ENCODE measurements at places on chromosomes 1 and 21.

DNA sequence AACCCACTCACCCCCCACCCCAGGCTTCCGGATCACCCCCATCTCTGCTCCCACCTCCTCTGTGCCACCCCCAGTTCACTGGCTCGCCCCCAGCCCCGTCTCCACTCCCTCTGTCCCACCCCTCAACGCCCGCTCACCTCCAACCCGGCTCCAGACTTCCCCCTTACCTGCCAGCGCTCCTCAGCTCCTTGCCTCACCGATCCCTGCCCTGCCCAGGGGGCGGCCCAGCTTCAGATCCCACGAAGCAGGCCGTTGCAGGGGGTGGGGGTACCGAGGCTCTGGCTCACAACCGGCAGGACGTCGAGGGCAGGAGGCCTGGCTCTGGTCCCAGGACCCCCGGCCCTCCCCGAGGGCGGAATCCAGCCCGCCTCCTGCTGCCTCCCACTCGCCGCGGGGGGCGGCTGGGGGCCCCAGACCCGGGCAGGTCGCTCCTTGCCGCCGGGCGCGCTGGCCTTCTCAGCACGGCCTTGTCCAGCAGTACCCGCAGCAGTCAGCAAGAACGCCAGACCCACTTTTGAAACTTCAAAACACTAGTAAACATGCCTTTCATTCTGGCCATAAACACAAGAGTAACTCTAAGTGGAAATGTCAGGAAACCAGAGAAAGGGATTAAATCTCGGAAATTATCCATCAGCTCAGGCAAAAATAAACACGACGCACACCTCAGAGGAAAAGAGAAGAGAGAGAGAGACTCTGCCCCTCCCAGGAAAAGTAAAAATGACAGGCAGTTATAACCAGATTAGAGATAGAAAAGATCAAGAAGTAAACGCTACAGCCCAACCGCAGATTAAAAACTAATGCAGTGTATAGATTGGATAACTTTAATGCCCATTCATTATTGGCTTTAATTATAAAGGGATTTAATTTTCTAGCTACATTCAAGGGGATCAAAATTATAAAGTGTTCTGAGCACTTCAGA lies 1.0 kb upstream of the FAM89A start:
- DNase-seq, result no peak

DNA sequence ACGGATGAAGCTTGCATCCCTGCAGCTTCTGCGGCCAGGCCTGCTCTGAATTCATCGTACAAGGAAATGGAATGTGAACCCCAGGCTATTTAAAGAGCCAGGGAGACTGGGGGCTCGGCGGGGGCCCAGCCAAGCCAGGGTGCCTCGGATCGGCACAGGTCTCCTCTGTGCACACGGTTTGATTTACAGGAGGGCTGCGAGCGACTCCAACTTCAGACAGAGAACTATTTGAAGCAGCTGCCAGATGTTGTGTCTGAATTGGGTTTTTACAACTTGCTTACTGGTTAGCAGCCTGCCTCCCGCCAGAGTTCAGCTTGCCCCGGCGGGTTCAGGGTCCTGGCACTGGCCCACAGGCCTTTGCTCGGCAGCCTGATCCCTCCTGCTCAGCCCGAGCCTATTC lies 83.2 kb downstream of the SPSB1 start:
- DNase-seq, result no peak

DNA sequence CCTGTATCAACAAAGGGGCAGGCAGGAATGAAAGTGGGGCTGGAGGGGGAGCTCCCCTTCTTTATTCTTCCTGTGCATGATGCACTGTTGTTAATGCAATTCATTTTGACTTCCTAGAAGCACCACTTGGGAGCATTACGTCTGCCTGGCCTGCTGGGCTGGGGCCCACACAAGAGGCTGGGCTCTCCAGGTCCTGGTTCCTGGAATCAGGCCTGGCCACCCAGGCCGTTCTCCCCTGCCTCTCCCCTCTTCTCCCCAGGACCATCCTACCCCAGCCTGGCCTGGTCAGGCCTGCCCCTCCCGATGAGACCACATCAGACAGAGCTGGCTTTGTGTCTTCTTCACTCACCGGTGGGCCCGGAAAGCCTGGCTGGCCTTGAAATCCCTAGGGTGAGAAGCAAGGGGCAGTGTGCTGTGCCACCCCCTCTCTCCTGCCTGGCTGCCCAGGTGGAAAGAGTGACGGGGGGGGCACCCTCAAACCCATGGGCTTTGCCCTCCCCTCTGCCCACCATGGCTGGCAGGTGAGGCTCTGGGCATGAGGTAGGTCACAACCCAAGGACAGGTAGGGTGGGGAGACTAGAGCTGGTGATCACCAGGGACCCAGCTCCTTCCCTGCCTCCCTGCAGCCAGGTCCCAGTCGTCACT lies 20.7 kb upstream of the PEF1 start:
- no peak for DNase-seq

DNA sequence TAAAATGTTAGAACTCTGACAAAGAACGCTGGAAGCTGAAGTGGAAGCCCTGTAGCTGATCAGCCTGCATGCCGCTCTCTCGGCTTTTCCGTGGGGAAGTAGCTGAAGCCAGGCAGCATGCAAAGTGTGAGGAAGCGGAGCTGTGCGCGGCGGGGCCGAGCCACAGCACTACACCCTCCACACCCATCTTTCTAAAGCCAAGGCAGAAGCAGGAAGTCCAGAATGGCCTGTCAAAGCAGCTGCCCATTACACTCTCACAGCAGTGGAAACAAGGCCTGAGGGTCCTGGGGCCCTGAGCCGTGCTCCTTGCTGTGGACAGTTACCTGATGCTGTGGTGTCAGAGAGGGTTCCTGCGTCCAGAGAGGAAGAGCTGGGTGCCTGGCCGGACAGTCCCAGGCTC lies 69.6 kb downstream of the UBR4 start:
- no peak for DNase-seq

DNA sequence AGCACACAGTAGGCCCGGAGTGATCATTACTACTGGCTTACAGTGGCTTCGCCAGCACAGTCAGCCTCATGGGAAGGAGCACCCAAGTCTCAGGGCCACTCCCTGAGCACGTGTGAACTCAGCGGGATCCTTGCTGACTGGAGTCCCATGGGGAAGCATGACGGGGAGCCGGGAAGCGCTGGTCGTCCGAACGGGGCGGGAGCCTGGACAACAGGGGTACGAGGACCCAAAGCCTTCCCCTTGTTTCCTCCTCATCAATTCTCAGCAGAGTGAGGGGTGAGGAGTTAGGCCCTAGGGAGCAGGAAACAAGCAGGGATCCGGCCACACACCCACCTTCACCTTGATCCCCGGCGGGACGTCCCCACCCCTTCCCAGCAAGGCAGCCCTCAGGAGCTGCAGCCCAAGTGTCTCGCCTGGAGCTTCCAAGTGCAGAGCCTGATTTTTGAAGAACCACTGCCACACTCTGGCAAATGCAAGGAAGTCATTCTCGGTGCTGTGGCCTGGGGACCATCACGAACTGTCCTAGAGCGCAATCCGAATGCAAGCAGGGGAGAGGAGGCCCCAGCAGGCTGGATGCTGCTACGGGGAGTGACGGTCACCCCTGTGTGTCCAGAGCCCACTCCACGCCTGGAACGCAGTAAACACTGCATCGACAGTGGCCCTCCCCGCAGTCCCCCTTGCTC lies 35.5 kb downstream of the TOMM20 start:
- DNase-seq, result no peak

GRCh38 chr1:109319114-109319513 lies 12.3 kb upstream of the MYBPHL start:
- DNase-seq, result no peak

GRCh38 chr1:184455786-184456185 lies 69.0 kb downstream of the C1orf21 start:
- no peak for DNase-seq

DNA sequence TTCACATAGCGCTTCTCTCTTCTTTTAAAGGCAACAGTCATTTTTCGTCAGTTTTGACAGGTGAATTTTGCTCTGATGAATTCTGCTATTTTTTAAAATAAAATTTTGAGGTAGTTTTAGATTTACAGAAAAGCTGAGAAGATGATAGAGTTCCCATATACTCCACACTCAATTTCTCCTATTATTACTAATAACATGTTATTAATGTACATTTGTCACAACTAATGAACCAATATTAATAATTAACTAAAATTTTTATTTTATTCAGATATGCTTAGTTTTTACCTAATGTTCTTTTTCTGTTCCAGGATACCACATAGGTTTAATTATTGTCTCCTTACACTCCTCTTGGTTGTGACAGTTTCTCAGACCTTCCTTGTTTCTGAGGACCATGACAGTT lies 197.0 kb downstream of the ZC3H11B start:
- DNase-seq, result no peak

DNA sequence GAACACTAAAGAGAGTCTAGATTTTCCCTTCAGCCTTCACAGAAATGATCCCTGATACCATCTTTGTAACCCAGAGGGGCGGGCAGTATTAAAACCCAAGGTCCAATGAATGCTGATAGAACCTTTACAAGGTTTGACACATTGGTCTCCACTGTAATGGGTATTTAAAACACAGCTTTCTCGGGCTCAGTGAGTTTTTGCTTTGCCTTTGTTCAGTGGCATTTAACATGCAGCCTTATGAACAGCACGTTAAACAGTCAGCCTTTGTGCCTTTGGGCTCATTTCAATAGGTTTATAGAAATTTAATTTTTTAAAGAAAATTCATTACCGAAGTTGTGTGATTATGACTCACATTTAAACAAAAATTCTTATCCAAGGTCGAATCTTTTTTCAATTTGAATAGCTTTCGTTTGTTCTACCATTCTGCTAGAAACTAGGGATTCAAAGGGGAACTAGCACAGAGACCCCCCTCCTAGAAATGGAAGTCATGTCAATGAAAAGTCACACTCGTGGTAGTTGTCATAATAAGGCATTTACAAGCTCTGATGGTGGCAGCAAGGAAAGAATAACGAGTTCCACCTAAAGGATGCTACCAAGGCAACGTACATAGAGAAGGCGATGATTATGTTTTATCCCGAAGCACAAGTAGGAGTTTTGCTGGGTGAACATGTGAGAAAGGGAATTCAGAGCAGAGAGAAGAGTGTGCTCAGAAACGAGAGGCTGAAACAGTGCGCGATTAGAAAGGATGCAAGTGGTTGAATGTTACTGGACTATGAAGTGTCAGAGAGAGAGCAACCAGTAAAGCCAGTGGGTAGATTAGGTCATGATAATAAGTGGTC lies 66.2 kb downstream of the SGIP1 start:
- no peak for DNase-seq

DNA sequence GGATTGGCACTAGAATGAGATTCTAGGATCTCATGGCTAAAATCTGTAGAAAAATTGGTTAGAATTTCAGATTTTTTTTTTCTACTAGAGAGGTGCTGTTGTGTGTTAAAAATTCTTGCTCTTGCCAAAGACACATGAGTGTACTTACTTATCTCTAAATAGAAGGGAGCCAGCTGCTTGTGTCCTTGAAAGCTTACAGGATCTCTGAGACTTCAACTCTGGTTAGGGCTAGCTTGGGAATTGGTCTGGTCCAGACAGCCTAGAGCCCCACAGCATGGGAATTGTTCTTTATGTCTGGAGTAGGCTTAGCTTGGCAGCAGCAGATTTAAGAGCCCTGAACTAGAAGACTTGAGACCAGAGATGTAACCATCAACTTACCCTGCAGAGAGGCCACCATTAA lies 37.3 kb downstream of the MACO1 start:
- DNase-seq, result no peak

GRCh38 chr1:163440090-163440489 lies 118.3 kb downstream of the NUF2 start:
- no peak for DNase-seq

- no peak for DNase-seq
Measured at GRCh38 chr1:28135371-28136168, 40.9 kb downstream of the PTAFR start.

DNA sequence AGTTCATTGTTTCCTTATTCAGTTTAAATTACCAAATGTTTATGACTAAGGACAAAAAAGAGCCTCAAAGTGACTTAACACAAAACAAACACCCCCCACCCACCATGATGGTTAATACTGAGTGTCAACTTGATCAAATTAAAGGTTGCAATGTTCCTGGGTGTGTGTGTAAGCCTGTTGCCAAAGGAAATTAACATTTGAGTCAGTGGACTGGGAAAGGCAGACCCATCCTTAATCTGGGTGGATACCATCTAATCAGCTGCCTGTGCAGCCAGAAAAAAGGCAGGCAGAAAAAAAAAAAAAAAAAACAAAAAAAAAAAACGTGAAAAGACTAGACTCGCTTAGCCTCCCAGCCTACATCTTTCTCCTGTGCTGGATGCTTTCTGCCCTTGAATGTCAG lies 543.4 kb downstream of the NEGR1 start:
- no peak for DNase-seq

- DNase-seq, result no peak
Measured at GRCh38 chr1:67688526-67689219, 3.7 kb downstream of the GADD45A start.

DNA sequence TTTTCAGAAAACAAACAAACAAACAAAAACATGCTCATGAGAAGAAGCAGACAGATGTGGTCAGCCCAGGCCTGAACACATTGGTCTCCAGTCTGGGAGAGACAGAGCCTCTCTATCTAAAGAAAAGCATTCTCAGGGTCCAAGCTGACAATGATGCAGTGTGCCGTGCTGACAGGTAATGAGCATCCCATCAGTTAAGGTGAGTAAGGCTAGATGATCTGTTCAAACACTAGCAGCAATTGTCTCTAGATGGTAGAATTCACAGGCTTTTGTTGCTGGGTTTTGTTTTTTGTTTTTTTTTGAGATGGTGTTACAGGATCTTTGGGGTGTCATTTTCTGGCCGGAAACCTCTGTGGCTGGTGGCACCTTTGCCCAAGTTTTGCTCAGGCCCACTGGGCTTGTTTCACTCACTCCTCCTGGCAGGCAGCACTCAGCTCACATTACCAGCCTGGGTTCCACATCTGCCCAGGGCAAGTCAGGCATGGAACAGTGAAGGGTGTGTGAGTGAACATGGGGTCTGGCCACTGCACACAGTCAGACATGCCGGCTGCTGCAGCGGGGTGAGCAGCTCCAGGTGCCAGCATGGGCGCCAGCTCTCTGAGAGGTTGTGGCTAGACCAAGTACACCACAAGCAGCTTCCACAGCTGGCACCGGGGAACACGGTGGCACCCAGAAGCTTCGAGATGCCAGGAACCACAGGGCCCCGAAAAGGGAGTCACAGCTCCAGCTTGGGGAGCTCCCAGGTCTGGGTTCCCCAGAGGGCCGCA lies 2.5 kb upstream of the C1QA start:
- no peak for DNase-seq

GRCh38 chr1:2130156-2130555 lies 64.4 kb downstream of the FAAP20 start:
- DNase-seq, result no peak

GRCh38 chr1:2376261-2376741 lies 15.1 kb downstream of the MORN1 start:
- no peak for DNase-seq

Measured in stimulated activated CD8-positive, alpha-beta memory T cell treated with anti-CD3 and anti-CD28 coated beads, Interleukin-15, amount 100 ng/mL, for 24 hours (primary cell).